ENCODE measurements at places on chromosomes 1 and 21. TPM values are rescaled to one million over a fixed set of nuclear protein-coding genes. Genes with fewer than 3 reads are reported as not detected.

Gene AGMAT
- not detected for total RNA-seq

Gene NUP210L
- total RNA-seq, result under 0.01 TPM

Gene SPATA45
- not detected for total RNA-seq

Gene PDC
- total RNA-seq, result not detected

Gene LRRC3
- 8.0 TPM for total RNA-seq

Gene HSPA6
- total RNA-seq, result 2.5 TPM

Gene PLA2G2F
- total RNA-seq, result not detected

Gene FAM151A
- total RNA-seq, result not detected

Gene COL9A2
- 8.8 TPM for total RNA-seq

Gene RNF186
- total RNA-seq, result not detected

Gene RNU1-3
- total RNA-seq, result under 0.01 TPM

Gene THEM5
- total RNA-seq, result not detected

Gene CFAP298
- 41.1 TPM for total RNA-seq

Gene SLAMF8
- 2.2 TPM for total RNA-seq

Gene CR2
- total RNA-seq, result not detected

Gene HIVEP3
- total RNA-seq, result 4.6 TPM

Gene KIF17
- total RNA-seq, result 0.59 TPM

Gene ATP1A4
- 0.90 TPM for total RNA-seq

Gene WNT3A
- not detected for total RNA-seq

Gene TAS1R2
- not detected for total RNA-seq

Gene A3GALT2
- total RNA-seq, result not detected

Gene IL22RA1
- not detected for total RNA-seq

Gene CFHR2
- total RNA-seq, result not detected

Gene TFF3
- 21.1 TPM for total RNA-seq

Gene NUDT17
- 2.7 TPM for total RNA-seq

Gene RHBDL2
- not detected for total RNA-seq

Gene TRAF3IP3
- 2.1 TPM for total RNA-seq

Gene LRRC38
- 1.7 TPM for total RNA-seq

Gene TRIM33
- 54.8 TPM for total RNA-seq

Gene NR0B2
- total RNA-seq, result not detected

Gene OR10T2
- total RNA-seq, result not detected

Gene OR2L13
- not detected for total RNA-seq

Gene GNL2
- total RNA-seq, result 49.2 TPM

Gene SSR2
- 172 TPM for total RNA-seq

Gene RORC
- 0.90 TPM for total RNA-seq

Gene ELAPOR1
- total RNA-seq, result 0.90 TPM

Gene DMBX1
- not detected for total RNA-seq

Gene C1orf56
- total RNA-seq, result 5.5 TPM

Gene NECTIN4
- not detected for total RNA-seq

Gene IL20
- not detected for total RNA-seq

Gene ANKRD45
- not detected for total RNA-seq

Gene C8B
- not detected for total RNA-seq

Gene ANGPTL1
- total RNA-seq, result 25.2 TPM

Gene STYXL2
- total RNA-seq, result not detected

All from tibial nerve (tissue), 4 donors.